ENCODE measurements at places on chromosomes 3 and 15.

GRCh38 chr3:100097919-100098783 is 16.1 kb downstream of the FILIP1L start:
- no peak for DNase-seq

DNA sequence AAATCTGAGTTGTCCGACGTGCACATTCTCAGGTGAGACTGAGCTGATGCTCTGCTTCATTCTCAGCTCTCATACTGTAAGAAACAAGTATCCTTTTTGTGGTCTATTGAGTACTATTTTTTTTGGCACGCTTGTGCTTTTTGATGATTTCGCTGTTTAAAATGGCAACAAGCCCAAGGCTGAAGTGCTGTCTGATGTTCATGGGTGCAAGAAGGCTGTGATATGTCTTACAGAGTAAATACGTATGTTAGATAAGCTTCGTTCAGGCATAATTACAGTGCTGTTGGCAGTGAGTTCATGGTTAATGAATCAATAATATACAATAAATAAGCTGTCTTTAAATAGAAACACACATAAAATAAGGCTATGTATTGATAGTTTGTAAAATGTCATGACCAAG is 27.2 kb downstream of the AQR start:
- DNase-seq: no peak

- peak; percentile 98 for DNase-seq
Observed at GRCh38 chr15:68352401-68353062, 75.0 kb downstream of the FEM1B start.

DNA sequence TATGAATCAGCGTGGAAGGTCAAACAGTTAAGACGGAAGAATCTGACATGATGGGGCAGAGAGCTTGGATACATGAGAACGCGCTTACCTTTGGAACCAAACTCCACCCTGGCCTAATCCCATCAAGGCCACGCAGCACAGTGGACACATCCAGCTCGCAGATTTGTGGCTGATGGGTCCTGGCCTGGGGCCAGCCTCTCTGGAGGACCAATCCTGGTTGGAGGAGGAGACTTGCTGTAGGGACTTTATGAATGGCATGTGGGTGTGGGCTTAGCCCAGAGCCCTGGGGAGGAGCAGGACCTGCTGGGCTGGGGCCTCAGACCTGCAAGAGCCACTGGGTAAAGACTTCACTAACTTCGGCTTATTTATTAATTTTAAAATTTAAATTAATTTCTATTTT is 73.4 kb upstream of the ANKRD34C start:
- DNase-seq: no peak

DNA sequence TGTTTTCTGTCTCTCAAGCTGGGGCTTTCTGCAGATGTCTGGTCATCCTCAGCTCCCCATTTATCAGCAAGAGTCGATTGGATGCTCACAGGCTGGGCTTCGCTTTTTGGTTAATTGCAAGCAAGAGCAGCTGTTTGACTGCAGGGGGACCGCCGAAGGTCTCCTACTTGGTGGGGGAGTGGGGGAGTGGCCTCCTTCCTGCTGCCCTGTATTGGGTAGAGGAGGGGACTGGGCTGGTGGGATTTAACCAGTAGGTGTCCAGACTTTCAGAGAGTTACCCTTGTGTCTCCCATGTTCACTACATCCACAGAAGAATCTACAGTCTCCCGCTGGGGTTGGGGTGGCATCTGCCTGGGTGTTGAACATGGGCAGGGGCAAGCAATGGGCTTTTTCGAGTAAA is 78.7 kb downstream of the PLXNA1 start:
- DNase-seq: no peak

DNA sequence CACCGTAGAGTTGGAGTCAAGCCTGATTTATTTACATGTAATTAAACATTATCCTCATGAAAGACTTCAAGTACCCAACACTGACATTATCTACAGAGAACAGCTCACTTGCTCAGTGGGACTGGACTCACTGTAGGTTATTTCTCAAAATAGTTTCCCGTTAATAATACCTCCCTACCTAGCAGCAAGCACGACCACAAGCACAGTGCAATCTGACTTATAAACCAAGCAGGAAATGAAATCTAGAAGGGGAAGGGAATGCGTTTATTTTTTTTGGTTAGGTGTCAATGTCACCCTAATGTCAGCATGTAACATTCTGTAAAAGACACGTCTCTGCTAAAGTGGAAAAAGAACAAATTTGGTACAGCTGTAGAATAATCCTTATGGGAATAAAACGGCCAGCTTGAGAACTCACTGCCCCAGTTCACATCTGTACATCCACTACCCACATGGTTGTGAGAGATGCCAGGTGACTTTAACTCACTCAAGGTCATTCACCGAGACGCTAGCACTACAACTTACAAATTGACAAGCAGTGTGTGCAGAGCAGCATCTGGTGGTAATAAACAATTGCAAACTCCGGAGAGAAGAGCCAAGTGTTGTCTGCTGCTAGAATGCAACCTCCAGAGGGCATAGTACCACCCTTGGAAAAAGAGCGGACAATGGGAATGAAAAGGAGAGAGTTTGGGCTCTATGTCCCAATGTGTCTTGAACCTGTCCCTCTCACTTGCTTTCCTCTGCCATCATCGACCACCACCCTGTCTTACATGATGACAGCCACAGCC is 242.5 kb downstream of the CADPS start:
- no peak for DNase-seq

DNA sequence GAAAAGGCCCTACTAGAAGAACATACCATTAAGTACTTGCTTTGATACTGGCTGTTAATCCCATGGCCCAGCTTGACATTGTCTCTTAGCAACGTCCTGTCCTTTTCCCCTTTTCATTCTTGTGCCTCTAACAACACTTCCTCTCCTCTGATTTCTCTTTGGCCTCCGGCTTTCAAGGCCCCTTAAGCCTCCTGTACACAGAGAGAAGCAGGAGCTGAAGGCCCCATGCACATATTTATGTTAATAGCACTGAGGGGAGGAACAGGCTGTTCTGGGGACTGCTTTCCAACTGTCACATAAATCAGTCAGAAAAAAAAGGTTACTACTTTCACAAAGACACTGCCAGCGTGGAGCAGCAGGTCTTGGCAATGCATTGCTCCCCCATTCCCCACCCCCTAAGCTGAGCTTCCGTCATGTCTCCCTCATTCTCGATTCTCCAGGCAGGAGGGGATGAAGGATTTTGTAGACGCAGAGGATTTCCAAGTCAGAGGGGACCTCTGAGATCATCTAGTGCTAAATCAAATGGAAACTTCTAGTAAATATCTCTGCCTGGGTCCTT is 257.4 kb upstream of the ADAMTS9 start:
- no peak for DNase-seq

GRCh38 chr15:78360958-78361718 is 21.0 kb downstream of the CRABP1 start:
- no peak for DNase-seq

- DNase-seq: no peak
Observed at GRCh38 chr15:31047437-31047836, 54.1 kb downstream of the TRPM1 start.

DNA sequence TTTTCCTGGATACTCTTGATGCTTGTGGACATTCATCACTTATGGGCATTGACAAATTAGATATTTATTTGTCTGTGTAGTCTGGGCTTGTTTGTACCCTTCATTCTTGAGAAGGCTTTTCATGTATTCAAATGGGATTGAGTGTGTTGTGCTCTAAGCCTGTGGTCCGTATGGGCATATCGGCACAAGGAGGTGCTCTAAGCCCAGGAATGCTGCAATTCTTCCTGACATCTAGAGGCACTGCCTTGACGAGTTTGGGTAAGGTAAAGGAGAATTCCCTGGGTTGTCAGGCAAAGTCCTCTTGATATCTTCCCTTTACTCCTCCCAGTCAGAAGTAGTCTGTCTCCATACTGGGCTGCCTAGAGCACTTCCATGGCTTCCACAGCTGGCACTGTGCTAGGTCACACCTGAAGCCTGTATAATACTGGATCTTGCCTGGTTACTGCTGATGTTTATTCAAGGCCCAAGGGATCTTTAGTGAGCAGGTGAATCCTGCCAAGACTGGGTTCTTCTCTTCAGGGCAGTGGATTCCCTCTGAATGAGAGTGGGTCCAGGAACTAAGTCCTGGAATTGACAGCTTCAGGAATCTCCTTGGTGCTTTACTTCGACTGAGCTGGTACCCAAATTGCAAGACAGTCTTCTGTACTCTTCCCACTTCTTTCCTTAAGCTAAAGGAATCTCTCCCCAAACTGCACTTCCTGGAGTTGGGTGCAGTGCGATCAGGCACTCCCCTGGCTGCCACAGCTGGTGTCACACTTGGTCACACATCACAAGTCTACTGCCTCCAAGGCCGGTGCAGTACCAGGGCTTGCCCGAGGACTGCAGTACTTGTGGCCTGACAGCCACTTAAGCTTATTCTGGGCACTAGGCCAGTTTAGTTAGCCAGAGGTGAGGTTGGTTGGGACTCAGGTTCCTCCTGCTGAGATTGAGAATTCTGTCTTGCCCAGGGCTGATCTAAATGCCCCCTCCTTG is 46.0 kb downstream of the GALK2 start:
- DNase-seq: no peak

DNA sequence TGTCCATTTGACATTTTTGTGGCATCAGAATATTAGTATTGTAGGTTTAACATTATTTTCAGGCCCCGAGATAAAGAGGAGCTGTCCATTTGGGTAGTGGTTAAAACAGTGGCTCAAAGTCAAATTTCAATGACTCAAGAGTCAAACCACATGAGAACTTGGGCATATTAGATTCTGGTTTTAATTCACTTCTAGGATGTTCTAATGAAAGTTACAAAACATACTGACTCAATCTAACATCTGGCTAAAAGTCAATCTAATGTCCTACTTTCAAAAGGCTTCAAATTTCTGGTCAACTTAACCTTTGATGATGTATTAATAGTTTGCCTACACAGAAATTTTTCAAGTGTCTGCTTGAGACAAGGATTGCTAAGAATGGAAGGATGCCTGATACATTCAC is 112.4 kb downstream of the ABI3BP start:
- no peak for DNase-seq

DNA sequence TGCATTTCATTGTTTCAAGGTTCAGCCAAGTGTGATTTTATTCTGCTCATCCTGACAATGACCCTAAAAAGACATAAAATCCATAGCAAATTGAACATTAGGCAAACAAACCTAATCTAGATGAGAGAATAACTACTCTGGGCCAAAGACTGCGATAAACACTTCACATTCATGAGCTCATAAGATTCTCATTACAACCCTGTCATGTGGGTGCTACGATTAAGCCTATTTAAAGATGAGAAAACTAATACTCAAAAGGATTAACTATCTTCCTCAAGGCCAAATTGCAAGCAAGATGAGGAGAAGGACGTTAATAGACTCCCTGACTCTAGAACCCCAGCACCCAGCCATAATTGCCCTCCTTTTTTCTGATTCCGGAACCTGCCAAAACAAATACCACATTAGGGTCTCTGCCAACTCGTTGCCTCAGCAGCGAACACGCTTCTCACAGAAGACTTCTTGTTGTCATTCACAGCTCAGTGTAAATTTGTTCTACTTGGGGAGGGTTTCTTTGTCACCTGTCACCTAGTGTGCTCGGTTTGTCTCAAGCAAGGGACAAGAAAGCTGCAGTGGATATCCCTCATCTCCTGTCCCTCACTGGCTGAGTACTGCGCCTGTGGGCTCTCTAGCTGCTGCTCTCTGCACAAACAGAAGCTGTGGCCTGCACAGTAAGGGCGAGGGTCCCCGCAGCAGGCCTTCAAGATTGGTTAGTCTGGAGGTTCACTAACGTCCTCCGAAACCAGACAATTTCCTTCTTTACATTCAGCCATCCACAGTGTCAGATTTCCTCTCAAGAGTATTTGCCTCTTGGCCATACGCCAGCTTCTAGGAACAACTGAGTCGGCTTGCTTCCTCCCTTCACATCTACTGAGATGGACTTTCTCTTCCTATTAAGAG is 200.0 kb upstream of the UBE2E2 start:
- DNase-seq: no peak

GRCh38 chr3:78799681-78800080 is 968.1 kb downstream of the ROBO1 start:
- DNase-seq: no peak

DNA sequence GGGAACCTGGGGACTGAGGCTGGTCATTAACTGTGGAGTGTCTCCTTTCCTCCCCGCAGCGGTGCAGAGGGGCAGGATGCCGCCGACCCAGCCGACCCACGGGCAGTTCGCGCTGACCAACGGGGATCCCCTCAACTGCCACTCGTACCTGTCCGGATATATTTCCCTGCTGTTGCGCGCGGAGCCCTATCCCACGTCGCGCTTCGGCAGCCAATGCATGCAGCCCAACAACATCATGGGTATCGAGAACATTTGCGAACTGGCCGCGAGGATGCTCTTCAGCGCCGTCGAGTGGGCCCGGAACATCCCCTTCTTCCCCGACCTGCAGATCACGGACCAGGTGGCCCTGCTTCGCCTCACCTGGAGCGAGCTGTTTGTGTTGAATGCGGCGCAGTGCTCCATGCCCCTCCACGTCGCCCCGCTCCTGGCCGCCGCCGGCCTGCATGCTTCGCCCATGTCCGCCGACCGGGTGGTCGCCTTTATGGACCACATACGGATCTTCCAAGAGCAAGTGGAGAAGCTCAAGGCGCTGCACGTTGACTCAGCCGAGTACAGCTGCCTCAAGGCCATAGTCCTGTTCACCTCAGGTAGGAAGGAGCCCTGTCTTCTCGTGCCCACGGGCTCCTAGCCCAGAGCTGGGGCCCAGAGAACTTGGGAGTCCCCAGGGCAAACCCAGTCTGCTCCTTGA is 3.7 kb downstream of the NR2F2 start:
- no peak for DNase-seq

GRCh38 chr3:121411523-121411922 is 134.3 kb downstream of the POLQ start:
- DNase-seq: peak; percentile 4

DNA sequence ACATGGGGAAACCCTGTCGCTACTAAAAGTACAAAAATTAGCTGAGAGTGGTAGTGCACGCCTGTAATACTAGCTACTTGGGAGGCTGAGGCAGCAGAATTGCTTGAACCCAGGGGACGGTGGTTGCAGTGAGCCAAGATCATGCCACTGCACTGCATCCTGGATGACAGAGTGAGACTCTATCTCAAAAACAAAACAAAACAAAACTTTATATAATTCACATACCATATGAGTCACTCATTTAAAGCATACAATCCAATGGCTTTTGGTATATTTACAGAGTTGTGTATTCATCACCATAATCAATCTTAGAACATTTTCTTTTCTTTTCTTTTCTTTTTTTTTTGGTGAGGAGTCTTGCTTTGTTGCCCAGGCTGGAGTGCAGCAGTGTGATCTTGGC is 8.7 kb downstream of the PXK start:
- DNase-seq: no peak

DNA sequence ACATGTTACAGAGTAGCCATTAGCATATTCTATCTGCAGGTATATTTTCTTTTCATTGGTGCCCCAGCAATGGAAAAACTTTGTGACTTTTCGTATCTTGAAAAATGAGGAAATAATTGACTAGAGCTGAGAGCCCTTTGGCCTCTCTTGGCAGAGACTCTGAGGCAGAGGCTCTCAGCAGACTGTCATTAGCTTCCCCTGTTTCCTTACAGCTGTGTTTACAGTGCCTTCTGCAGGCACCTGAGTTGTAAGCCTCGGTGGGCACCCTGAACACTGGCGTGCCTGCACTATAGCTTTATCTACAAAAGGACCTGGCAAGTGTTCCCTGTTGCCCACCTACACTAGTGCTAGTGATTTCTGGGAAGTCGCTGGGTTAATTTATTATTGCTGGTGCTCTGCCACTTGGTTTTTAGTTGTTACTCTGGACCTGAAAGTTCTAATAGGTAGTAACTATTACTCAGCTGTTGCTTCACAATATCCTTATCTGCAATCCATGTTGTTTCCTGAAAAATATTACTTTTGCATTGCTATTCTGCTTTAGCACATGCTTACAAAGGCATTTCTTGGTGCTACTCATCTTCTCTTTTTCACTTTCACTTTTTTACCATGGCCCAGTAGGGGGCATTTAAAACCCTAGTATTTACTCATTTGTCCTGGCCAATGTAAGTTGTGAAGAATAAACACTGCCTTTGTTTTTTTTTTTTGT is 7.8 kb upstream of the GPR171 start:
- DNase-seq: no peak
